CD4-positive, alpha-beta T cell treated with Interleukin-4 for 1 hour (primary cell): ENCODE measurements at places on chromosomes 5 and 9.

DNA sequence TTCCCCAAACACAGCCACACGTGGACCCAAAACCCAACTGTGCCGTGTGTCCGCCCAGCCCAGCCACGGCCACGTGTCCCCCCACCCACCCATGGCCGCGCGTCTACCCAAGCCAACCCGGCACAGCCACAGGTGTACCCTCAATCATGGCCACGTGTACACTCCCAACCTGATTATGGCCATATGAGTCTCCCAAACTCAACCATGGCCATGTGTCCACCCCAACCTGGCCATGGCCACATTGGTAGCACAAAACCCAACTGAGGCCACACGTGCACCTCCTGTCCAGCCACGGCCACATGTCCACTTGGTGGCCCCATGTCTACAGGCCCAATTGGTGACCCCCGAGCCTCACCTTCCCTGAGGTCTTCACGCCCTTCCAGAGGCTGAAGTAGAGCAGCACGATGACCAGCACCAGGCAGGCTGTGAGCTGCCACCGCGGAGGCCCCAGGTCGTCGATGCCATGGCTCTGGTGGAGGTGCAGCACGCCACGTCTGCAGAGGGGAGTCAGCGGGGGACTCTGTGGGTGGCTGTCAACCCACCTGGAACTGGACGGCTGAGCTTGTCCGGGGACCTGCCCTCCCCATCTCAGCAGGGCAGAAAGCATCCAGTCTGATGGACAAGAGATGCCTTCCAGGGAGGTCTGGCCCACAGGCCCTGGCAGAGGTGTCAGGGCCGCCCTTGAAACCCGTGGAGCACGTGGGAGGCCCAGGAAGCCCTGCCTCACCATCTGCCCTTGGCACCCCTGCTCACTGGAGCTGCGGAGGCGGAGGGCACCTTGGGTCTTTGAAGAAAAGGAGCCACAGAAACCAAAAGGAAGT lies 23.5 kb downstream of the SLC6A3 start:
- no peak for DNase-seq

DNA sequence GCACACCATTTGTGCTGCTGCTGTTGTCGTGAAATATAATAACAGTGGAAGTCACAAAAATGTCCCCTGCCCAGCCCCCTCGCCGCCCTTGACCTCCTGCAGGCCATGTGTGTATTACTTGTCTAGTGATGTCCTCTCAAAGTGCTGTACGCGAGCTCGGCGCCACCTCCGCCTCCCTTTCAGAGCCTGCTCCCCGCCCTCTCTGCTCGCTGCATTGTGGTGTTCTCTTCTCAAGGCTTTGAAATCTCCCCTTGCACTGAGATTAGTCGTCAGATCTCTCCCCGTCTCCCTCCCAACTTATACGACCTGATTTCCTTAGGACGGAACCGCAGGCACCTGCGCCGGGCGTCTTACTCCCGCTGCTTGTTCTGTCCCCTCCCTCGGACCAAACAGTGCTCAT lies 14.7 kb upstream of the CFAP157 start:
- DNase-seq, result no peak

GRCh38 chr5:160278343-160278742 lies 34.0 kb downstream of the CCNJL start:
- no peak for DNase-seq

- DNase-seq, result no peak
Observed at GRCh38 chr9:132369421-132369820, 14.6 kb upstream of the SETX start.

GRCh38 chr5:148205044-148205806 lies 2.4 kb downstream of the SPINK6 start:
- no peak for DNase-seq

DNA sequence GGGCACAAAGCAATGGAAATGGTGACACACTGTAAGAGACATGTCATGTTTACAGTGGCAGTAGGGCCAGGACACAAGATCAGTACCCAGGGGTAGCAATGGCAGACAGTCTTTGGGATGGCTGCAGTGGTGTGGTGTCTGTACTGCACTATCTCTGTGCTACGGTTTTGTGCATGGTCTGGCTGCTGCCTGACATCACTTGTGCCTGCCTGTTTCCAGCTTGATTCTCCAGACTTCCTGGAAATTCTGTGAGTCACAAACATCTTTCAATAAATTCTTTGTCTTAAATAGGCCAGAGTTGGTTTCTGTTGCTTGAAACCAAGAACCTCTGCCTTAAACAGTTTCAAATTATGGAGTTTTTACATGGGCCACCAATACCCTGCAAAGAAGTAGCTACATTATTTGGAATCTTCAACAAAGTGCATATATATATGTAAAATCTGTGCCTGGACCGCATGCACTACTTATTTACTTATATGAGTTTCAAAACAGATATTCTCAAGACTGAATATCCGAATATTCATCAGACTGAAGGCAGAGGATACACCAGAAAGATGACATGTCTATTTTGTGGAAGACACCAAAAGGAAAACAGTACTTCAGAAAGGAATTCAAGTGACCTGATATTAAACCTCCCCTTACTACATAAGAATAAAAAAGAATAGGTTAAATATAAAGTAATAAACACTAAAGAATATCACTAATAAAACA lies 188.1 kb downstream of the RFX3 start:
- DNase-seq, result no peak

- DNase-seq, result no peak
Observed at GRCh38 chr5:91252916-91253315, 130.2 kb downstream of the ARRDC3 start.

- DNase-seq, result no peak
Observed at GRCh38 chr5:80072103-80073073, 37.2 kb downstream of the THBS4 start.

GRCh38 chr9:20117482-20117881 lies 328.6 kb upstream of the SLC24A2 start:
- no peak for DNase-seq

DNA sequence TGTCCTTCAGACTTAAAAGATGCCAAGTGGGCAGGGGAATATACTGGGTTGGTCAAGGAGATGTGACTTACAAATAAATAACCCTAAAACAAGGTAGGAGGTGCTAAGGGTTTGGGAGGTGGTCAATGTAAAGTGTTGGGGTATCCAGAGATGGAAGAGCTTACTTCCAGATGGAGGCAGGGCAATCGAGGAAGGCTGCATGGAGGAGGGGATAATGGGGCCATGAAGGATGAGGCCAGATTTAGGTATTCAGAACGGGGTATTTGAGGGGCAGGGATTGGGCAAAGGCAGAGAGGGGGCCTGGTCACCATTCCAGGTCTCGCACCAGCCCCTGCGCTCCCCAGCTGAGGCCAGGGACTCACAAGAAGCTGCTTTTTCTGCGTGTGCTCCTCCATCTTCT lies 57.9 kb upstream of the FBXW11 start:
- DNase-seq, result no peak

GRCh38 chr5:148391422-148391821 lies 7.7 kb downstream of the FBXO38 start:
- no peak for DNase-seq

GRCh38 chr9:84170521-84171141 lies 169.9 kb downstream of the SLC28A3 start:
- no peak for DNase-seq

GRCh38 chr9:114057161-114057885 lies 20.8 kb downstream of the AMBP start:
- DNase-seq, result no peak

- DNase-seq, result no peak
Observed at GRCh38 chr9:9754186-9754585, 858.6 kb downstream of the PTPRD start.

DNA sequence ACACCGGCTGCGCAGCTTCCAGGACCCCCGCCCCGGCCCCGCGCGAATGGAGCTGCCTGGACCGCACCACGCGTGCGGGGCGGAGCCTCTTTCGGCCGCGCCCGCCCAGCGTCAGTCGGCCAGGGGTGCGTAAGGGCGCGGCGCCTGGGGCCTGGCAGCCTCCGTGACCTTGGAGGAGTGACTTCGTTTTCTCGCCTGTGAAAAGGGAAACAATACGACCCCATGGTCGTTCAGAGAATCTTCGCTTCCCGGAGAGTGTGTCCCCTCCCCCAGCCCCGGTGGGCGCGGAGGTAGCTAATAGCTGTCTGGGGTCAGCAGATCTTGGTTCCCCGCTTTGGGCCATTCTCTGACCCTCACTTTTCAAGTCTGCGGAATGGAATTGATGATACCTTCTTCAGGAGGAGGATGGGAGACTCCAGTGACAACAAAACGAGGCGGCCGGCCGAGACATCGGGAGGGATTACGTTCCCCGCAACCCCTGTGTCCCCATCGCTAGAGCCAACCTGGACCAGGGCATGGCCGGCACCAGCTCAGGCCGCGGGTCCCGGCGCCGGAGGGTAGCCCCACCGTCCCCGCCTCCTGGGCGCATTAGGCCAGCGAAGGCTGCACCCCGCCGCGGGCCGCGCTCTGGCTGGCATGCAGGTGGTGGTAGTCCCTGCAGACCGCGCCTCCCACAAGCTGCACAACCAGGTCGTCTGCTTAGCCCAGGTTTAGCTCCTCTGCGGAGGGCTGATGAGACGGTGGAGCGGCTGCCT lies 5.5 kb upstream of the CDHR2 start:
- DNase-seq, result peak; percentile 73

- no peak for DNase-seq
Observed at GRCh38 chr5:14853685-14854084, 17.9 kb downstream of the ANKH start.

DNA sequence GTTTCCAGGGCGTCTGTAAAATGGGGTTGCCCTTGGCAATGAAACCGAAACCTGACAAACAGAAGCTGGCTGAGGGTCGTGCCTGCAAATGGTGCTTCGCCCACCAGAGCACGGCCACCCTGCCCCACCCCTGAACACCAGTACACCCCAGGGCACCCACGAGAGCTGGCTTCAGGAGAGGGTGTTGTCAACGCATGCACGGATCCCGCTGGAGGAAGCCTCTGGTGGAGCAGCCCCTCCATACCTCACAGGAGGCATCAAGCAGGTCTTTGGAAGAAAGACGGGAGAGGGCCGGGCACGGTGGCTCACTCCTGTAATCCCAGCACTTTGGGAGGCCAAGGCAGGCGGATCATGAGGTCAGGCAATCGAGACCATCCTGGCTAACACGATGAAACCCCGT lies 8.6 kb downstream of the SLC6A3 start:
- DNase-seq, result peak; percentile 10

DNA sequence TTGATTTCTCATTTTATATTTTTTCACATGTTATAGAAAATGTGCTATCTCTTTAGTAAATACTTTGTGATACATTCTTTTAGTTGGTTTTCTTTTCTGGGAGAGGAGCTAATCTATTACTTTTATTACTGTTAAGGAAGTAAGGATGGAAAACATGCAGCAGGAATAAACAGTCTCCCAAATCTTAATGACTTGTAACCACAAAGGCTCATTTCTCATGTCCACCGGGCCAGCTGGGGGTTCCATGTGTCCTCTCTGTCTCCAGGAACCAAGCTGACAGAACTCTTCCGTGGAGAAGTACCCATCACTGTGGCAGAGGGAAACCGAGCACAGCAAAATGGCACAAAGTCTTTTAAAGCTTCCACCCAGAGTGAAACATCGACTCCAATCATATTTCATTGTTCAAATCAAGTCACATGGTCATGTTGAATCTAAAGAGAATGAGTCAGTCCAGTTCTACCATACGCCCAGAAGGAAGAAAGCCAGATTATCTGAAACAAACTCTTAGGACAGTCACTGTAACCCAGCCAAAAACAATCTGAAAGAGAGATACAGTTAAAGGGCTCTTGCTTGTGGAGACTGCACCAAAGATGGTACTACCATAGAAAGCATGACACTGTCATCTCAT lies 97.1 kb upstream of the CDH6 start:
- DNase-seq, result no peak

DNA sequence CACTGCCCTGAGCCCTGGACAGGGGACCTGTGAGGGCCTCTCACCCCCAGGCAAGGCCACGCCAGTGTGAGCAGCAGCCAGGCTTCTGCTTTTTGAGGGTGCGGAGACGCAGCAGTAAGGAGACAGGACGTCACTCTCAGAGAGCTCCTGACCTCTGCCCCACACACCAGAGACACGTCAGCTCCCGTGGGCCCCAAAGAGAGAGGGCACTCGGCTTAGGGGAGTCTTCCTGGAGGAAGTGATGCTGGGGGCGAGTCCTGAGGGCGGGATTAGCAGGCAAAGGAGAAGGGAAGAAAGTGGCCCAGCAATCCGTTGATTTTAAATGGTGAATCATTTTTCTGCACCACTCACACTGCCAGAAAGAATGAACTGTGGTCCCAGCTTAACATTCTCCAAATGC lies 24.0 kb upstream of the SLC9A3 start:
- peak; percentile 61 for DNase-seq

- DNase-seq, result no peak
Observed at GRCh38 chr5:134568761-134569695, 43.6 kb downstream of the JADE2 start.

DNA sequence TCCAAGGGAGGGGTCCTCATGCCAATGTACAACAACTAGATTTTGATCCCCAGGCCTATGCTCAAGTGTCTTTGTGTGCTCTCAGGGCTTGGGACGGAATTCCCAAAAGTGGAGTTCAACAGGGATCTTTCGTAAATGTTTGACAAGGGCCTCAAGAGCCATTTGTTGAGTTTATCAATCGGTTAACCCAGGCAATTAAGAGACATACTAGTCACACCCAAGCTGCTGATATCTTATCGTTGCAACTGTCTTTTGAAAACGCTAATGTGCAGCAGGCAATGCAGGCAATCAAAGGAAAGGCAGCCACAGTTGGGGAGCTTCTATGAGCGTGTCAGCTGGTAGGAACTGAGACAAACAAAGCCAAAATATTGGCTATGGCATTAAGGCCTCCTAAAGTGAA lies 161.2 kb downstream of the CPLANE1 start:
- DNase-seq, result no peak

DNA sequence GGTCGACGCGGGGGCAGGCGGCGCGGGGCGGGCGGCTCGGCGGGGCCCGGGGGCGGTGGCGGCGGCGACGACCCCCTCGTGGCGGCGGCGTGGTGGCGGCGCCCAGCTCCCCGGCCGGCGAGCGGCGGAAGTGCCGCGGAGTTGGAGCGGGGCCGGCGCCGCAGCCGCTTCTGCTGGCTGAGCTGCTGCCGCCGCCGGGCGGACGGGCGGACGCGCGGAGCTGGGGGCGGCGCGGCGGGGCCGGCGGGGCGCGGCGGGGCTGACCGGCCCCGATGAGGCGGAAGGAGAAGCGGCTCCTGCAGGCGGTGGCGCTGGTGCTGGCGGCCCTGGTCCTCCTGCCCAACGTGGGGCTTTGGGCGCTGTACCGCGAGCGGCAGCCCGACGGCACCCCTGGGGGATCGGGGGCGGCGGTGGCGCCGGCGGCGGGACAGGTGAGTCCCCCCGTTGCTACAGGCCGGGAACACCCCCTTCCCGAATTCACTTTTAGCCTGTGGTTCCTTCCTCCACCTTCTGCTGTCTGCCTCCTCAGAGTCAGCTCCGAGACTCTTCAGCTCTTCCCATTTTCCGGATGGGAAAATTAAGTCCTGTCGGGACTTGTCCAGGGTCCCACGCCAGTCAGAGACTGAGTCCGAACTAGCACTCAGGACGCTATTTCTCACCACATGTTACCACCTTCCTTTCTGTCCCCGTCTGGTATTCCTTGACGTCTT lies at the start of gene GALNT10:
TSS of gene GALNT10 (plus strand) at position 139 of the 710 bp plus-strand sequence. CDS start at position 273, 134 bp downstream.
- DNase-seq, result no peak

DNA sequence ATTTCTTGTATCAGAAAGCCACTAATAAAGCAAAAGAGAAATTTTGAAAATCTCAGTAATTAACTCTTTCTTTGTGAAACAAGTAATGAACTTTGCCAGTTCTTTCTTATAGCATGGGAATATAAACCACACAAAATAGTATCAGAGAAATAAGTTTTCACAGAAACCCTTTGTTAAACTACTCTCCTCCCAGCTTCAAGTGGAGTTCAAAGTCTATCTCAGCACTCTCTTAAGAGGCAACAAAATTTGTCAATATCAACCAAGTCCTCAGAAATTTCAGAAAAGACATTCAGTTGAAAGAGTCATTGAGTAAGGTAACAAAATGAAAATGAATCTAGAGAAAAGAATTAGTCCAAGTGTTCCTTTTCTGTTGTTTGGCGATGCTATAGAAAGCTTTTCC lies 89.3 kb downstream of the NTRK2 start:
- DNase-seq, result no peak
